Mammary epithelial cell (primary cell): ENCODE measurements at places on chromosomes 4 and X. TPM values are rescaled to one million over a fixed set of nuclear protein-coding genes. Genes with fewer than 3 reads are reported as not detected.
A peak's percentile ranks its signal among the peaks of the same experiment; 100 is the strongest.

DNA sequence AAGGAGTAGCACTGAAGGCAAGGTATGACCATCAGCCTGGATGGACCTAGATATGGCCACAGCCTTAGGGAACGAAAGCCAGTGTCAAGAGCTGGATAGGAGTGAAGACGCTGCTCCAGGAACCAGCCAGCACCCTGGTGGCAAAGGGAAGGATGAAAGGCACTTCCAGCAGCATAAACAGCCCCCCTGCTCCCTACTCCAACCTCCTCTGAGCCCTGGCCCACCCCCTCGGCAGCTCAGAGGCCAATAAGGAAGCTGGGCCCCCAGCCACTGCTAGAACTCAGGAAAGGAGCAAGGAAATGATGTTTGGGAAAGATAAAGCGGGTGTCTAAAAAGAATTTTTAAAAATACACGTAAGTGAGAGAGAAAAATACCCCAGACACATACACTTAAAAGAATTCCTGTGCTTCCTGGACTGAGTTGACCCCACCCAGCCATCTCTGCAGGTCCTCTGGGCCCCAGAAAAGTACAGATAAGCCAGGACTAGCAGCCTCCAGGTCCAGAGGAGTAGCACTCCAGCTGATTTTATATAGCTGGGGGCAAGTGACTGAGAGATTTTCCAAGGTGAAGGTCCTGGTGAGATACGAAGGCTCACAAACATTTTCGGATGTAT is 170.4 kb downstream of the SHROOM4 start:
- no peak for DNase-seq

AMBN gene
- total RNA-seq = not detected

DNA sequence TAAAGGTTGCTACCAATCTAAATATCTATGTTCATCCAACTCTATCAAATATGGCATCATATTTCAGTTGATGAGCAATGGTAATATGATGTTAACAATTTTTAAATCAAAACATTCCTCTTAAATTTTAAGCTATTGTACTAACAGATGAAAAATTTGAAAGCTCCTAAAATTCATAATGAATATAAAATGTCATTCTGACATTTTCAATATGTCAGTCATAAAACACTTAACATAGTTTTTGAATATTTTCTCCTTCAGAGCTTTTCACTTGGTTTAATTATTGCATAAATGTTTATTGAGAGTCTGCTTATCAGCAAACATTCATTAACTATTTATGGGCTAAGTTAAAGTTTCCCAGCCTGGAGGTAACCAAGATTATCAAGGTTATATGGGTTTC is 11.8 kb downstream of the ARSJ start:
- DNase-seq = no peak

DNA sequence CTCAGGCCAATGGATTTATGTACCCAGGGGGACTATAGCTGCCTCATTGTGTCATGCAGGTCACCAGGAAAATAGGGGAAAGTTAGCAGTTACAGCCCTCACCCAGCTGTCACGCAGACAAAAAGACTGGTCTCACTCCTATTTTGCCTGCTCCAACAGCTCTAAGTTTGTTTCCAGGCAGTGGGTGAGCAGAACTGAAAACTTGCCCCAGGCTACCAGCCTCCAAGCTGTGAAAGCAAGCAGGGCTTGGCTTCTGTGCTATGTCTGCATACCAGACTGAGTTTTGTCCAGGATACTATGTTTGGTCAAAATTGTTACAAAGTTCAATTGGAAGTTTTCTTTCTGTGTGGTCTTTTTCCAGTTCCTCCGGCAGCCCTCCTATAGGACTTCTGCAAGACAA is 628.4 kb downstream of the FAM133A start:
- no peak for DNase-seq

- peak; percentile 7 for DNase-seq
Measured at GRCh38 chrX:102934624-102935023, 2.4 kb upstream of the RAB40AL start.
